Femur (tissue), 1 donor: ENCODE measurements at places on chromosomes 5 and 9.

- peak; percentile 44 for DNase-seq
Observed at GRCh38 chr5:127647361-127647958, 1.4 kb upstream of the CTXN3 start.

DNA sequence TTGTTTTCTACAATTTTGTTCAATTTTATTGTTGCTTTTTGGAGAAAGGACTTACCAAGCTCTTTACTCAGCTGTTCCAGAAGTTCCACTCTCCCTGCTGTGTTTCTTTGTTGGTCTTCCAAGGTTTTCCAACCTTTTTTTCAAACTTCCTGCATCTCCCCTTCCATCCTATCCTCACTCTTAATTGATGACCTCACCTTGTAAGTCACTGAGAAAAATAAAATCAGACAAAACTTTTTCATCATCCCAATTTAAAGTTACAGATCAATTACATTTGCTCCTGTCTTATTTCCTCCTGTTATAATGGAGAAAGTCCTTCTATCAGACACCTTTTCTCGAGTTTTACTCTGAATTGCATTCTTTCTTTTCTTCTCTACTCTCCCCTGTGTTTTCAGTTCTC, 121.1 kb downstream of the DMXL1 start:
- no peak for DNase-seq

DNA sequence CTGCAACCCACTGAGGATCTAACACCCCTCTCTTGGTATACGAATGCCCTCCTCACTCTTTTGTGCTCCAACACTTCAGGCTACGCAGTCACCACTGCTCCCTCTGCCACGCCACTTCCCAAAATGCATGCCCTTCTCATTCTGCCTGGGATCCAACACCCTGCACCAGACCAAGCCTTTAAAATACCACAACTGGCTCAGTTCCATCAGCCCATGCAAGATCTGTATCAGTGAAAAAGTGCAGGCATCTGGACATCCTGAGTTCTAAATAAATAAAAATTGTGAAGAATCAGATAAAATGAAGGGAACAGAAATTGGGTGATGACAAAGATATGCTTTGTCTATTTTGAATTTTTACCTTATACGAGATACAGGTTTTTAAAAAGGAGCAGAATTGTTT, 2.7 kb downstream of the NDUFB6 start:
- DNase-seq = no peak

GRCh38 chr5:14977058-14977685, 105.6 kb upstream of the ANKH start:
- DNase-seq = no peak

- no peak for DNase-seq
Observed at GRCh38 chr5:155167736-155168135, 154.2 kb downstream of the KIF4B start.

GRCh38 chr9:27542508-27542907, 12.9 kb upstream of the MOB3B start:
- no peak for DNase-seq

DNA sequence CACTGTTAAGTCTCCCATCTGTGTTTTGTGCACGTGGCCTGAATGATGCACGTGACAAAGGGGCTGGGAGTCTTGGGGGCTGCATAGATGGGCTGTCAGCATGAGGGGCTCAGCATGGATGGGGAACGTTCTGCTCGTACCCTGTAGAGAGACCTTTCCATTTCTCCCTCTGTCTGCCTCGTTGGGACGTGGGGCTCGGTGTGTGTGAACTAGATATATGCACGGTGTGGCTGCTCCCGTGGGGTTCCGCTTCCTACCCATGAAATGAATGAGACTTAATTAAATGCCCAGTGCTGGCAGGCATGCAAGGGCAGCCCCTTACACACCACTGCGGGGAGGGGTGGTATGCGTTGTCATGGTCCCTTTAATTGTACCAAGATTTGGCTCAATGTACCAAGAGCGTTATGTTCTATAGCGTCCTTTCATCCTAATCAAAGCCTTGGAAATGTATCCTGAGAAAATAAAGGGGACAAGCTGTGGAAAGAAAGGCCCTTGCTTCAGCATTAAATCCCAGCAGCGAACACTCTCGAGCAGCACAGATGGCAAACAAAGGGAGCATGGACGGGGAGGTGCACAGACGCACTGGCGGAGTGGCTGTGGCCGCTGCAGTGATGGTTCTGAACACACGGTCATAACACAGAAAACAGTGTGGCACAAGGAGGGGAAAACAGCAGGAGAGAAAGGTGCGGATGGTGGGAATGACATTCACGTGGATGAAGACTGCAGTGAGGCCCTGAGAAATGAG, 66.8 kb downstream of the RASGEF1C start:
- no peak for DNase-seq

GRCh38 chr5:135139381-135140134, 105.5 kb upstream of the PITX1 start:
- DNase-seq = no peak

DNA sequence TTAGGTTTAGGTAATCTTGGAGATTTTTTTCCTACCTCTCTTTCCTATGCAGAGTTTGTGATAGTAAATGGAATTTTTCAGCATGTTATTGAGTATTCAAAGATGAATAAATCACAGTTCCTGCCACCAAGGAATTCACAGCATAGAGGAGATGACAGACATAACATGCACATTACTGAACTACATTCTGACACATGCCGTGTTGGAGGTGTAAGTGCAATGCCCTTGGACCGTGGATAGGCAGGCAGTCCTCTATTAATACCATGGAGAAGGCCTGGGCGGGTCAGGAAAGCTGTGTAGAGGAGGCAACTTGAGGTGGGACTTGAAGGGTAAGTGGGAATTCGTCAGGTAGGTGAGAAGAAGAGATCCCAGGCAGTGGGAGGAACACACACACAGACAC, 43.9 kb downstream of the MCCC2 start:
- DNase-seq = no peak

- no peak for DNase-seq
Observed at GRCh38 chr9:129089246-129089645, 8.3 kb downstream of the DOLPP1 start.

DNA sequence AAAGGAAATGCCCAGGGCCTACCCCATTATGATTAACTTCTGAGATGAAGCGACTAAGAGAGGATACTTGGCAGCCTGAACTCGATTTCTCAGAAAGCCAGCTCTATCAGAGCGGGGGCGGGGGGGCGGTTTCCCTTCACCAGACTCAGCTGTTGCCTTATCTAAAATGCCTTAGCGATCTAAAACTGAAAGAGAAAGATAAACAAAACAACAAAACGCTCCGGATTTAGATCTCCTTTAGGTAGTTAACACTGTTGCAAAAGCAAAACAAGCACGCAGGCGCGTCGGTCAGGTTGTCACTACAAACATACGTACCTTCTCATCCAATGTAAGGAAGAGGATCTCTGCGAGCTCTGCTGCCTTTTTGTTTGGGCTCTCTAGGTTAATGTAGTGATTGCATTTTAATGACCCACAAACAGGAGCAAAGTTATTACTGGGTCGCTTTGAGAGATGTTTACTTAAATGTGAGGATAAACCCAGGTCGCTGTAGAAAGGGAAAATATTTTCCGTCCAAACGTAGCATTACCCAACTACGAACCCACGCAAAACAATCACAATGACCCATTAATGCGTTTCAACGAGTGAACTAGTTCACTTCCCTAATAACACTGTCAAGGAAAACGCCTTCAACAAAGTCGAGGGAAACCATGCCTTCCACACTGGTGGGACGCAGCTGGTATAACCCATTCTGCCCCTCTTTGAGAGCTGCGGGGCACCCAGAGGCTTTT, 982 bp downstream of the EPB41L4A start:
- peak; percentile 33 for DNase-seq

DNA sequence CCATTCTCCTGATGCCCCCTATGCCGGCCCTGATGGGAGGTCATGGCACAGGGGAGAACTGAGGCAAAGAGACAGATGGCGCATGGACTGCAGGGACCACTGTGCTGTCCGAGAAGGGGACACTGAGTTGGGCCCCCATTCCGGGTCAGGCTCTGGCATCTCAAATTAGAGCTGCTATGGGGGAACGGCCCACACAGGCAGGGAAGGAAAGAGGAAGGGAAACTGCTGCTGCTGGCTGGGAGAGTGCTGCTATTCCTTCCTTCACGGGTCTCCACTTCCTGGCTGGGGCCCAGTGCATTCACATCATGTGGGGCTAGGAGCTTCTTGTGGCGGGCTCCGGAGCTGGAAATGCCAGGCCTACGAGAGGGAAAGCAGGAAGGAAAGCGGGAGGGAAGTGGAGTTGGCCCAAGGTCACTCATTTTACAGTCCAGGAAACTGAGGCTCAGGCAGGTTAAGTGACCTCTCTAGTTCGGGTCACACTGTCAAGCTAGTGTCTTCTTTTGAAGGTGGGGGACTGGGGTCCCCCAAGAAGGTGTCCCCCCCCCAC, 1.3 kb upstream of the CARD19 start:
- DNase-seq = peak; percentile 85

GRCh38 chr5:7763621-7764072, 87.3 kb downstream of the CFAP90 start:
- no peak for DNase-seq

GRCh38 chr9:124593200-124593599, 86.0 kb upstream of the NR5A1 start:
- peak; percentile 27 for DNase-seq

DNA sequence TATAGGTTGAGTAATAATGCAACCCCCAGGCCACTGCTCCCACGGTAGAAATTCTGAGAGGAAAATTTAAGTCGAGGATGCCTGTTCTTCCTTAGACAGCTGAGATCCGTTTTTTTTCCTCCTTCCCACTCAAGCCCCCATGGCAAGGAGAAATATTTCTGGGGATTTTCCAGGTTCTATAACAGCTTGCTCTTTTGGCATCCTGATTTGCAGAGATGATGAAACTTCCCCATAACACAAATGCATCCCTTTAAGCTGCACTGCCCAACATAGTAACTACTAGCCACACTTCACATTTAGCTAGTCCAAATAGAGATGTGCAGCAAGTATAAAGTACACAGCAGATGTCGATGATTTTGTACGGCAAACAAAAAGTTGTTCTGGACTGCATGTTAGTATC, 32.5 kb upstream of the GNA14 start:
- DNase-seq = no peak

- no peak for DNase-seq
Observed at GRCh38 chr9:17611917-17612316, 33.1 kb downstream of the SH3GL2 start.

DNA sequence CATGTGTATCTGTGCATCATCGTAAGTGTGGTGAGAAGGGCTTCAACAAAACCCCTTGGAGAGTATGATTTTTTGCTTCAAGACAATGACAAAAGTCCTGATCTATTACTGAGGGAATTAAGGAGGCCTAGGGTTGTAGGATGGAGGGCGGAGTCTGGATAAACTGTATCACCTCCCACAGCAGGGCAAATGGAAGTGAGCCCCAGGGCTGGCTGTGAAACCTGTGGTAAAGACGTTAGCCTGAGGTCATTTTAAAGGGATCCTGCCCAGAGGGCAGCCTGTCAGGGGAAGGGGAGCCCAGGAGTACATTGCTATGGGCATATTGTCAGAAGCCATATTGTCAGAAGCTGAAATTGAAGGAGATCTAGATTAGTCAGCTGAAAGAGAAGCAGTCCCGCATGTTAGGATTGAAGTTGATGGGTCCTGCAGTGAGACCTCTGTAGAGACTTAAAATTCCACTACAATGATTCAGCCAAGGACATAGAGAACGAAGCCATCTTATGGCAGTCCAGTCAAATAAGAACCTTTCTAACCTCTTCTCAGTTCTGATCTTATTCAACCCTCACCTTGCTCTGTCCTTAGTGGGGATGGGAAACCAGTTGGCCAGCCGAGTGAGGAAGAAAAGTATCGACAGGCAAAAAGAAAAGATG, 26.9 kb downstream of the ADGRV1 start:
- DNase-seq = no peak

DNA sequence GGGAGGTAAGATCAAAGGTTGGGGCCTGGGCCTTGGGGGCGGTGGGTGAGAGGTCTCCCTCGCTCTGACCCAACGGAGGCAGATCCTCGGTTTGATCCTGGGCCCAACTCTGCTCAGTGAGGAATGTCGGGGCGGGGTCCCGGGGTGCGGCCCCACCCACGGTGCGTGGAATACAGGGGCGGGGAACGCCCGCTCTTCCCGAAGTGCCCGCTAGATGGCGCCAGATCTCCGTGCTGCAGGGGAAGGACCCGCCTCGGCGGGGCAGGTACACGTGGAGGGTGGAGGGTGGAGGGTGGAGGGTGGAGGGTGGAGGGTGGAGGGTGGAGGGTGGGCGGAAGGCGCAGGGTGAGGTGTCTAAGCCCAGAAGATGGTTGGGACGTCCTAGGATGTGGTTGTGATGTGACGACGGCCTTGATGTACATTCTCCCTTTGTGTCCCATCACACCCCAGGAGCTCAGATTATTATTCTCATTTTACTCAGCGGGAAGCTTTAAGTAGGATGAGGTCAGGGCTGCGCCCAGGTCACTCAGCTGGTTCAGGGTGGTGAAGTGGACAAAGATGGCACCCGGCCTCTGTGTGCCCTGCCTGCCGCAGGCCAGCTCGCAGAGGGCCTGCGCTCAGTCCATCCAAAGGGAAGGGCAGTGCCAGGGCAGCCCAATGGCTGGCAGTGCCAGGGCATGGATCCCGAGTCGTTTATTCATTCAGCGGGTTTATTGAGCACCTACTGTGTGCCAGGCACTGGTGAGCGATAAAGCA, 9.4 kb upstream of the RPS14 start:
- peak; percentile 86 for DNase-seq

GRCh38 chr5:178176791-178177190, 10.4 kb downstream of the GMCL2 start:
- DNase-seq = no peak

GRCh38 chr5:108727651-108728565, 19.8 kb upstream of the FER start:
- DNase-seq = peak; percentile 95

GRCh38 chr9:28923351-28923750, 1350.1 kb upstream of the C9orf72 start:
- DNase-seq = no peak

DNA sequence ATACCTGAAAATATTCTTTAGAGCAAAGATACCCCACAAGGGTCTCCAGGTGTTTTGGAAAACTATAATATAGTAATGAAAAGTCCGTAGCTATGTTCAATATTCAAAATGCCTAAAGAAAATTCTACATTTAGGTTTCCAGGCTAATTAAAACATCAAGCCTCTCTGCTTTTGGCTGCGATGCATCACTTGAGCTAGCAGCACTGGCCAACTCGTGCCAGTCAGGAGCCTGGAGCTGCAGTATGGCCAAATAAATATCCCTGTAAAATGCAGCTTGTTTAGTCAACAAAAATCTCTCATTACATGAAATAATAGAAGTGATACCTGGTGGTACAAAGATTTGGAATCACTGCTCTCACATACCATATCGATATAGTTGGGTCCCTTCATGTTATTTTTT, 181.1 kb downstream of the ELAVL2 start:
- no peak for DNase-seq

DNA sequence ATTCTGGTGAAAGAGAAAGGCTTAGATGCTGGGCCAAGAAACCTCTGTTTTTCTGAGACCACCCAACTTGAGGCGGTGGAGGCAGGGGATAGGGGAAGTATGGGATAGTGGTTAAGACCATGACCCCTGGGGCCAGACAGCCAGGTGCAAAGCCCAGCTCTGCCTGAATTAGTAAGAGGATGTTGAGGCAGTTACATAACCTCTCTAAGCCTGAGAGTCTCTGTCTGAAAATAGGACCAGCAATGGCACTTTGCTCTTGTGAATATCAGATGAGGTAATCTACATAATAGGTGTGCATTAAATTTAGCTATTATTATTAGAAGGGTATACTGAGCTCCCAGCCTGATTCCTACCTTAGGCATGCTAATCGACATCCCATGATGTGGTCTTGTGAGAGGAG, 68.2 kb downstream of the DOCK2 start:
- DNase-seq = no peak

- peak; percentile 53 for DNase-seq
Observed at GRCh38 chr5:111848476-111848875, 91.5 kb upstream of the NREP start.
